ENCODE measurements at places on chromosomes 4 and X.
A peak's percentile ranks its signal among the peaks of the same experiment; 100 is the strongest.

DNA sequence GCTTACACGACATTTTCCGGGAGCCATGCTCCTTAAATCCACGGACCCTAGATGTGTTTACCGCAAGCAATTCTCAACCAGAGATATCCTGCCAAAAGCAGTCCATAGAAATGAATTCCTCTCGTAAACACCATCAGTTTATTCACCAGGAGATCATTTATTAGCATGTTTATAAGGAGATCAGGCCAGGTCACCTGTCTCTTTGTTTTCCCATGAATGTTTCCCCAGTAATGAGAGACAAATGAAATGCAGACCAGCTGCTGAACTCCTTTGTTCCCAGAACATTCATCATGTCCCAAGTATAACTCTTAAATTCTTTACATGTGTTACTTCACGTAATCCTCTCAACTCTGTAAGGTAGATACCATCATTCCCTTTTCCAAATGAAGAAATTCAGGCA is 137.1 kb downstream of the DDX53 start:
- DNase-seq, result no peak

DNA sequence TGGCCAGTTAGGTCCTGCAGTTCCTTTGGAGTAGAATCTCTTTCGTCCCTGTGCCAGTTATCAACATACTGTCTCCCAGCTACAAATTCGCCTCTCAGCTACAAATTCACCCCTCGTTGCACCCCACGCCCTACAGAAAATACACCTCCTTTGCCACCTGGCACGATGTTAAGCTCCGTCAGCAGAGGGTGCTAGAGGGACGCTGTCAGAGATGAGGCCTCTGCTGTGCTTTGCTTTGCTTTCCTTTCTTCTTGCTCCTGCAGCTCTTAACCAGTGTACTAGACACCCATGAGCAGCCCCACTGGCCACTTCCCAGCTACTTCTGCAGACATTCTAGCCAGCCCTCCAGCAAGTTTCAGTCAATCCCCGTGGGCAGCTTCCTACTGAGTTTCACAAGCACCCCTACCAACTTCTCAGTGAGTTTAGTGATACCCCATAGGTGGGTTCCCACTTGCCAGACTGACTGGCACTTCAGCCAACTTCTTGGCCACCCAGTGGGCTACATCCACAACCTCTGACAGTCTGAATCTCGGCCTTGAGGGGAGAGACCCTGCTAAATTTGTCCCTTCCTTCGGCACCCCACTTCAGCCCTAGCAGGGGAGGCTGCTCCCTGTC is 21.8 kb downstream of the HAUS3 start:
- peak; percentile 76 for DNase-seq

- no peak for DNase-seq
These were observed 13.7 kb downstream of the LRPAP1 start for GRCh38 chr4:3518511-3518880.

DNA sequence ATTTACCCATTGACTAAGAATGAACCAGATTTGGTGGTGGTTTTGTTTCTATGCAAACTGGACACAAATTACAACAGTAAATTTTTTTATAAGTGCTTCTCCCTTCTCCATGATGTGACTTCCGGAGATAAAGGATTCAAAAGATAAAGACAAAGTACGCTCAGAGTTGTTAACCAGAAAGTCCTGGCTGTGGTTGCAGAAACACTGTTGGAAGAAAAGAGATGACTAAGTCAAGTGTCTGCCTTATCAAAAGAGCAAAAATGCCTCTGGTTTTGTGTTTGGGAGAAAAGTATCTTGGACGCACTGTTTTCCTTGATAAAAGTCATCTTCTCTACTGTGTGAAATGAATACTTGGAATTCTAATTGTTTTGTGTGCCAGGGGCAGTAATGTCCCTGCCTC is 213.4 kb downstream of the GC start:
- DNase-seq, result no peak

DNA sequence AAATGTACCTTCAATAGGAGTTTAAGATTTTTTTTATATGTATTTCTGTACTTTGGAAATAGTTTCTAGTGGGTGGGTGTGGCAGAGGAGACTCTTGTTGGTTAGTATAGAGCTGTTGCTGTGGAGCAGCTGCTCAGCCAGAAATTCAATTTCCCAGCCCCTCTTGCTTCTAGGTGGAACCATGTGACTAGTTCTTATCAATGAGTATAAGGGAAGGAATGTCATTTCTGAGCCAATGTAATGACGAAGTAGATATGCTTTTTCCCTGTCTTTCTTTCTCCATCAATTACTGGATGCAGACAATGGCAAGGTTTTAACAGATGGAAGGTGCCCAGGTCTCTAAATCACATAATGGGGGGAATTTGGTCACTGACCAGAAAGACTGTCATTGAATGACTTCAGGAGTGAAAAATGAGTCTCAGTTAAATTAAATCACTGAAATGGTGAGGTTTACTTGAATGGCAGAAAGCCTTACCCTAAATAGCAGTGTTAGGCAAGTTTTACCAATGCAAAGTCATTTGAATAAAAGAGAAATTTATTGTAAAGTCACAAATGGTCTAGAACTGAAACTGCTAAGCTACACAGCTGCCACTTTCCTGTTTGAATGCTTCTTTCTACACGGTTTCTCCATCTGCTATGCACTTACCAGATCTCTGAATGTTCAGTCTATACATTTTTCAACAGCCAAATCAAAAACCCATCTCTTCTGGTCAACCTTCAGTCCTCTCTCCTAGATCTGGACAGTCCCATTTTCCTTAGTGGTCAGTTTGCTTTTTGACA is 795.4 kb upstream of the MAGEB2 start:
- DNase-seq, result no peak

GRCh38 chrX:39398215-39398962 is 597.1 kb downstream of the MID1IP1 start:
- no peak for DNase-seq

- DNase-seq, result no peak
These were observed 58.6 kb upstream of the MCF2 start for GRCh38 chrX:139766545-139766983.

- DNase-seq, result no peak
These were observed 240.5 kb upstream of the HS3ST1 start for GRCh38 chr4:11669156-11669555.

DNA sequence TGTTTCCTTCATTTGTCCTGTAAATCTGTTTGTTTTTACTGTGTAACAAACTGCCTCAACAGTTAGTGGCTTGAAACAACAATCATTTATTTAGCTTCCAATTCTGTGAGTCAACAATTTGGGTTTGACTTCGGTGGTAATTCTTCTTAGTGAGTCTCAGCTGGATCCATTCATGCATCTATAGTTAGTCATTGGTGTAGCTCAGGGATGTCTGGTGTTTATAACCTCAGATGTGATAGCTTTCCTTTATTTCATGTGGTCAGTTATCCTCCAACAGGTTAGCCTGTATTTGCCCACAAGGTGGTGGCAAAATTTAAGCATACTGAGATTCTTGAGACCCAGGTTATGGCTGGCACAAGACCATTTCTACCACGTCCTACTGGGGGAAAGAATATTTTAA is 1267.2 kb downstream of the RAPGEF2 start:
- no peak for DNase-seq

DNA sequence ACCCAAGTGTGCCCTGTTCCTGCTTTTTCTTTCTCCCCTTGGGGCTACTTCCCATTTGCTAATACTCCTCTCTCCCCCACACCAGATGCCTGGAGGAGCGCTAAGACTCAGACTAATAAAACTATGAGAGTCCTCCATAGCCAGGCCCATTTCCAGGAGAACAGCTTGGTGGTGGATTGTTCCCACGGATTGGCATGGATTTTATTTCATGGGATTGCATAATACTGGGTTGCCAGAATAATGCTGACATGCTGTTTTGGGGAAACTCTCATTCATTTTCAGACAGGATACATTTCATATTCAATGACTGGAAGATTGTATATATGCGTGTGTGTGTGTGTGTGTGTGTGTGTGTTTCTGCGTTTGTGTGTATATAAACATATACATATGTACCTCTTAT is 447.5 kb upstream of the PITX2 start:
- no peak for DNase-seq

DNA sequence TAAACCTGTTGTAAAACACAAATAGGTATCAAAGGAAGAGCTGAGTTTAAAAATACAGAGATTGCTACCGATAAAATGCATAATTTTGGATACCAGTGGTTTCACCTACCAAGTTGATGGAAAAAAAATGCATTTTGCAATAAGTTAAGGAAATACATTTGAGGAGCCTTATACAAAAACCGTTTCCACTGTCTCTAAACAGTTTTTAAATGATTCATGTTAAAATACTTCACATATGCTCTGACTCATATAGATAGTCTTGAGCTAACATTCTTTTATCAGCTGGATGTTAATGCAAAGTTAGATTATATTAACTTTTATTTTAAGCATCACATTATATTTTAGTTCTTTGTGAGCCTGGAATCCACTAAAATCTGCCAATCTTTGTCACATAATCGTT is 50.6 kb upstream of the ANKRD17 start:
- no peak for DNase-seq

- DNase-seq, result no peak
These were observed 62.6 kb downstream of the NSUN7 start for GRCh38 chr4:40812386-40812785.

Measured in neural crest cell (in vitro differentiated cells).